ENCODE measurements at places on chromosomes 5 and 9.

DNA sequence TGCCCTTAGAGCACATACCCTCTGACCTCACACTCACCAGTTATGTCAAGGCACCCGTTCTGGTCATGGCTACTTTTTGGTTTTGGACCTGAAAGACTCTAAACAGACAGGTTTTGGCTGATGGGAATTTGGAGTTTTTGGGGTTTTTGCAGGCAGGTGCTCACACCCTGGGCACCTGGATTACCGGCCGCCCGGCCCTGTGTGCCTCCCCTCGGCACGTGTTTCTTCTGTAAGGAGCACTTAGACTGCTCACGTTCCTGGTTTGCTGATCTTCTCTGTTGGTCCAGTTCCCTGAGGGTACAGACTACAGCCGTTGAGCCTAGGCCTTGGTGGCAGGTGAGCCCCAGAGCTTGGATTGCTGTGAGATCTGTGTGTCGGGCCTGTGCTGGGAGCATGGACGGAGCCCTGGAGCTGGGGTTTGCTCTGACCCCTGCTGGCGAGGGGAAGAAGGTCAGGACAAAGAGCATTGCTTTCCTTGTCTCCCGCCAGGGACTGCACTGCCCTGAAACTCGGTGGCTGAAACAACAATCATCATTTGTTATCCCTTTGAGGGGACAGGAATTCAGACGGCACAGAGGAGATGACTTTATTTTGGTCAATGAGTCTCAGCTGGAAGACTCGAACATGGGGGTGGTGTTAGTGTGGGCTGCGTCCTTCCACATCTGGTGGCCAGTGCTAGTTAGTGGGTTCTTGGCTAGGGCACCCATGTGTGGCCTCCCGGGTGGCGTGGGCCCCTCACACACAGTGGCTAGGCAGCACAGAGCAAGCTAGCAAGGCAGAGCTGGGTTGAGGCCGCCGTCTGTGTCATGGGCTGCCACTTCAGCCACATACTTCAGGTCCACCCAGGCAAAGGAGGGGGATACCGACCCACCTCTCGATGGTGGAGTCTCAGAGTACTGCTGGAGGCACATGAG is 76.4 kb downstream of the EHMT1 start:
- no peak for DNase-seq

DNA sequence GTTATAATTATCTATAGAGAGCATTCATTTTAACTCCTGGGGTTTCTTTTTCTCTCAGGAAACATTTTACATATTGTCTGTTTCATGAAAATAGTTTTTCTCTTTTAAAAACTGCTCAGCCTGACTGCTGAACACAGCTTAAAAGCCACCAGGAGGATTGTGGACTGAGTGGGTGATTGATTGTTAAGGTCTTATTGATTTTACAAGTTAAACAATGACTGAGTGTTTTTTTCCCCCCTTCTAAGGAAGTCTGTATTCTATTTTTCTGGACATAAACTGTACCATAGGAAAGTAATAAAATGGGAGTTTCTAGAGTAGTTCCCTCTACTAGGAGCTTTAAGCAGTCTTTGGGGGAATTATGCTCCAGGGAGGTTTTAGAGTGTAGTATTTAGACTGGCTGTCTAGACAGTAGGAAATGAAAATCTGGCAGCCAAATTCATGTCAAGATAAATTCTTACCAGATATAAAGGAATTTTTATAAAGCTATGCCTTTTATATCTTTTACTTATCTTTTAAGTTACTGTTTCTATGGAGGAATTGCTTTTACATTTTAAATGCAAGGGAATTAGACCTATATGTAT is 463.9 kb downstream of the PRR16 start:
- DNase-seq: no peak

DNA sequence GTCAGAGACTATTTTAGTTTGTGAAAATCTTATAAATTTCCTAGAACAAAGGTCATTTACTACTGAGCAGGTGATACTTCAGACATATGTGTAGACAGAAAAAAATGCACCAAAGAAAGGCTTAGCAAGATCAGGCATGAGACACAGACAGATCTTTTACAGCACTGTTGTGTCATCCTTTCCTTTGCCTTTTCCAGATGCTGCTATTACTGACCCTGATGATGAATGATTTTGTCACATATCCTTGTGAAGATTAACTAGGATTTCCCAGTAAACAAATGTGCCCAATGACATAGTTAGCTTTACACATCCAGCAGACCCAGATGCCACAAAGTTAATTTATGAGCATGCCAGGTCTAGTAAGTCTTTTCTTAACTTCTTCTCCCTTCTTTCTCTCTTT is 68.2 kb downstream of the DMRTA1 start:
- DNase-seq: no peak

- no peak for DNase-seq
Measured at GRCh38 chr5:64161420-64161819, 4.2 kb upstream of the RNF180 start.

GRCh38 chr5:140303966-140304365 is 1.1 kb upstream of the PFDN1 start:
- DNase-seq: no peak

DNA sequence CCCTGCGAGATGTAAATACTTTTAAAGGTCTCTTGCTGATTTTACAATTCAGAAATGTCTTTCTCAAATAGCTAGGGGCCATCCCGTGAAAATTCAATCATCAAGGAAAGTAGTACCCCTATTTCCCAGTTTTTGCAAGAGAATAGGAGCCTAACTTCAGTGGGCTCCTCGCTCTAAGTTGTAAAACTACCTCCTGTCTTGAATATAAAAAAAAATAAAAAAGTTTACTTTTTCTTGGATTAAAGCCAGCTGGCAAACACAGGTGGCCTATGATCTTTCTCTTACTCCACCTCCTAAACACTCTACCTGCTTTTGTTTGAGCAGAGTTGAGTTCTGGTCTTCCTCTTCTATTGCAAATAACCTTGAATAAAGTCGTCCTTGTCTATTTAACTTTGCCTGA is 79.4 kb downstream of the SLCO4C1 start:
- DNase-seq: peak; percentile 28

DNA sequence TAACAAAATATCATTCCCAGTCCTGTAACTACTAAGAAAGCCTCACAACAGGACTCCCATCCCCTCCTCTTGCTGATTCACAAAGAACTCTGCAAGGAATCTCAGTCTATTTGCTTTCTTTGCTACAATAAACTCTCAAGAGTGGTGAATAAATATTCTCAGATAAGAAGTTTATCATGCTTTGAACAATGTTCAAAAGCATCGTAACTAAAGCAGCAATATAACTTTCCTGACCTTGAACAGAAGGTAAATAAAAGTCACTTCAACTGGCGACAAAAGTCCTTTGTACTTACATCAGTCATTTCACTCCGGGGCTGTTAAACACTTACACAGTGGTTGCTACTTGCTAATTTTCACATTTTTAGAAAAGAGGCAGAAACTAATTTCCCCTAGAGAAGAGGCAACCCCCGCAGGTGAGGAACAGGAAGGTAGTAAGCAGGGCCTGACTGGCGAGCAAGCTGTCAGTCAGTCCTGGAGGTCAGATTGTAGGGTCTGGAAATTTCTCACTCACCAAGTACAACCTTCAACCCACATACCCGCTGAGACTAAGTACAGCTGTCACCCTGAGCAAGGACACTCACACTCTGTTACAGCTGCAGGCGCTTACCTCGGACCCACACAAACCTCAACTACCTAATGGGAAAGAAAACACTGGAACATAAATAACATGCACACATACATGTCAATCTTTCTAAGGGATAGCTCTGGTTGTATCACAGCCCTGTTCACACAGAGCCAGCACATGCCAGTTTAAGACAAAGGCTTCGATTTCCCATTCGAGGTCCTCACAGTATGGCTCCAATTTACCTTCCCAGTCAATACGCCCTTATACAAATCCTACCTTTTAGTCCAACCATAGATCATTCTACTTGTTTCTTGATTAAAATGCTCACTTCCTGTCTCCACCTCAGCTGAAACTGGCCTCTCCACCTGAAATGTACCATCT is 104.6 kb upstream of the RETREG1 start:
- DNase-seq: no peak

GRCh38 chr9:32989660-32990059 is 11.8 kb downstream of the APTX start:
- no peak for DNase-seq

DNA sequence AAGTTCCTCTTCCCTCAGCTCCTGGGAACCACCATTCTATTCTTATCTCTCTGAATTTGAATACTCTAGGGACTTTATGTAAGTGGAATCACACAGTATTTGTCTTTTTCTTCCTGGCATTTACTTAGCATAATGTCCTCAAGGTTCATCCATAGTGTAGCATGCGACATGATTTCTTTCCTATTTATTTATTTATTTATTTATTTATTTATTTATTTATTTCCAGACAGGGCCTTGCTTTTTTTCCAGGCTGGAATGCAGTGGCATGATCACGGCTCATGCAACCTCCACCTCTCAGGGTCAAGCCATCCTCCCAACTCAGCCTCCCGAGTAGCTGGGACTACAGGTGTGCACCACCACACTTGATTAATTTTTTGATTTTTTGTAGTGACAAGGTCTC is 142.1 kb downstream of the GPBP1 start:
- DNase-seq: no peak

- no peak for DNase-seq
Measured at GRCh38 chr9:110308633-110309038, 29.0 kb downstream of the TXNDC8 start.

- DNase-seq: no peak
Measured at GRCh38 chr5:154478224-154478565, at the start of gene HAND1. TSS of gene HAND1 (minus strand) at chr5:154478227. CDS start at chr5:154478008, 219 bp downstream.

DNA sequence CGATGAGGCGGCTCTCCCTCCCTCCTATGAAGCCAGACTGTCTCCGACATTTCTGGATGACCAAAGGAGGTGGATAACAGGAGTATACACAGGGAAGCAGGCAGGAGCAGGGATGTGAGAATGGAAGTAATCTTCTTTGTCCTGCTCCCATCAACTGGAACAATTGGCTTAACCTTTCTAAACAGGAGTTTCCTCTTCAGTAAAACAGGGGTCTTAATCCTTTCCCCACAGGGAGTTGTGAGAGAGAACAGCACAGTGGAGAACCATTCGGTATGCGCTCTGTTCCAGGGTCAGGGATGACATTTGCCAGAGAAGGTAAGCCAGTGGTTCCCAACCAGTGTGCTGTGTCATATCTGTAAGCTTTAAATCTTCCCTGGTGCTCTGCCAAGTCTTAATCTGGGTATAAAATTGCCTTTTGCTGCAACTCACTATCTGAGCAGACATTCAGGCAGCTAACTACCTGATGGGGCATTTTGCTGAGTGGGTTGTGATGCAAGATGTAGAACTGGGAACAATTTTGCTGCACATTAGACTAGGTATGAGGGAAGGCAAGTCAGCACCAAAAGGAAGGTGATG is 294.8 kb upstream of the KIF2A start:
- DNase-seq: no peak

- no peak for DNase-seq
Measured at GRCh38 chr5:56993241-56993640, 41.3 kb upstream of the MIER3 start.

- no peak for DNase-seq
Measured at GRCh38 chr9:87876708-87877107, 6.0 kb upstream of the SPATA31E1 start.

GRCh38 chr9:125183054-125183453 is 6.5 kb downstream of the PPP6C start:
- no peak for DNase-seq

DNA sequence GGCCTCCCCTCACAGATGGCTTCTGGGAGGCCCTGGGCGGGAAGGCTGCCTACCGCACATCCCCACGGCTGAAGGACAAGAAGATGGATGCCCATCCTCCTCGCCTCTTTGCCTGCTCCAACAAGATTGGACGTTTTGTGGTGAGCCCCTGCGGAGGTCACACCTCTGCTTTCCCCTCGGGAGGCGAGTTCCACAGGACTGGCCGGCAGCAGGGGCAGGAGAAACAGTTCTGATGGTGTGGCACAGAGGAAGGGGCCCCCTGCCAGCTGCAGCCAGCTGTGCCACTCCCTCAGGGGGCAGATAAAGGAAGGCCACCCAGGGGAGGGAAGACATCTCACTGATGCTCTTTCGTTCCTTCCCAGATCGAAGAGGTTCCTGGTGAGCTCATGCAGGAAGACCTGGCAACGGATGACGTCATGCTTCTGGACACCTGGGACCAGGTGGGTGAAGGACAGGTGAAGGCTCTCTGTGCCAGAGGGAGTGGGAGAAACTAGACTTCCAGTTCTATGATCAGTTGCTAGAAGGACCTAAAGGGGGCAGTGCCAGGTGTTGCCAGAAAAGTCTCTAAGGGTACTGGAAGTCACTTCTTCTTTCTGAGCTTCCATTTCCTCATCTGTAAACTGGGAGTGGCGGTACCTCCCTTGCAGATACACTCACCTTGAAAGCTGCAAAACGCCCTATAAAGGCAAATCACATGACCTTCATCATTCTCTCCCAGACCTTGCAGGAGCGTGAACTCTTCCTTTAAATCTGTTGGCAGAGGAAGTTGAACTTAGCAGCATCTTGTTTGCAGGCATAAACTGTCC is 41.0 kb downstream of the STOM start:
- DNase-seq: no peak

DNA sequence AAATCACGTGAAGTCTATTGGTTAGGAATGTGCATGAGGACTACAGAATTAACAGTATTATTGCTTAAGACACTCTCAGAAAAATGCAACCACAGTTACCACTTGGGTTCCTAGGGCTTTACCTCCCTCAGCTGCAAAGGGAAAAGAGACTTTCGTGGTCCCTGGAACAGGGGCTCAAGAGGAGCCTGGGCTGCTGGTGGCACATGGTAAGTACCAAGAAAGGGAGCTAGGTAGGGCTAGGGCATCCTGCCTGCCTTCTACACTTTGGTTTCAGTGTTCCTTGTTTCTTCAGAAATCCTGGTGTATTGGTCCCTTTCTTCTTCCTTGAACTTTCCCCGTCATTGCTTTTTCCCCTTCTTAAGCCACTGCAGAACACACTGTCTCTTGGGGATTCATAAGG is 7.3 kb upstream of the VCAN start:
- DNase-seq: no peak

DNA sequence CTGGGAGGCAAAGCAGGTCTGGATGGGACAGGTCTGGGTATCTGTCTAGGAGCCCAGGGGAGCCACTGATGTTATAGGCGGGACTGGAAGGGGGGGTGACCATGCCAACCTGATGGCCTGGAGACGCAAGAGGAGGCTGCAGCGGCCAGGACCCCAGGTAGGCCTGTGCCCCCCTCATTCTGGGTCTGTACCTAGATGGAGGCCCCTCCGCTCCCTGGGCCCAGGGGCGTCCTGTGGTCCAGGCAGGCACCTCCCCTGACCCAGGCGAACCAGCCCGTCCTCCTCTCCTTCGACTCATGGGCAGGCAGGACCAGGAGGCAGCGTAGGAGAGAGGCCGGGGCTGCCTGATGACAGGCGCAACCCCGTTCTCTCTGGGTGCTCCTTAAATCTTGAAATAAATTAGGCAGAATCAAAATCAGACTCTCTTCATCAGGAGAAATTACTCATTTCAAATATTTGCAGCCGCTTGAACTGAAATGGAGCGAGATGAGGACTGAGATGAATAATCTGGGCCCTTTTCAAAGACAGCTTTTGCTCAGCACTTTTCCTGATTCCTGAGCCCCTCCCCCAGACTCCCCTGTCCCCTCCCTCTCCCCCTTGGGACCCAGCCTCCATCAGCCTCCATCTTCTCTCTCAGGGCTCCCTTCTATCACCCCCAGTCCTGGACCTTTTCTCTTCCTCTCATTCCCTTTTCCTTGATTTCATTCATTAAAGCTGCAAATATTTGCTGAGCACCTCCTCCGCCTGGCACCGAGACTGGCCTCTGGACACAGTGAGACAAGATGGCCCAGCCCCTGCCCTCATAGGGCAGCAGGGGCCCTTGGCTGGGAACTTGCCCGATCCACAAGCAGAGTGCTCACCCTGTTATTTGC is 46.8 kb upstream of the IER5L start:
- DNase-seq: no peak

GRCh38 chr9:106596984-106597383 is 266.0 kb upstream of the ZNF462 start:
- DNase-seq: no peak
